ENCODE measurements at places on chromosomes 12 and 14.
A peak's percentile ranks its signal among the peaks of the same experiment; 100 is the strongest.

- DNase-seq = no peak
Measured at GRCh38 chr12:3081886-3082285, 4.7 kb downstream of the TSPAN9 start.

GRCh38 chr12:128817111-128818015 lies 6.4 kb downstream of the SLC15A4 start:
- no peak for DNase-seq

GRCh38 chr14:104573930-104574329 lies 5.6 kb upstream of the C14orf180 start:
- DNase-seq = no peak

- DNase-seq = no peak
Measured at GRCh38 chr12:81339071-81339470, 261.2 kb downstream of the ACSS3 start.

GRCh38 chr14:50656776-50657175 lies 11.3 kb downstream of the SAV1 start:
- no peak for DNase-seq

DNA sequence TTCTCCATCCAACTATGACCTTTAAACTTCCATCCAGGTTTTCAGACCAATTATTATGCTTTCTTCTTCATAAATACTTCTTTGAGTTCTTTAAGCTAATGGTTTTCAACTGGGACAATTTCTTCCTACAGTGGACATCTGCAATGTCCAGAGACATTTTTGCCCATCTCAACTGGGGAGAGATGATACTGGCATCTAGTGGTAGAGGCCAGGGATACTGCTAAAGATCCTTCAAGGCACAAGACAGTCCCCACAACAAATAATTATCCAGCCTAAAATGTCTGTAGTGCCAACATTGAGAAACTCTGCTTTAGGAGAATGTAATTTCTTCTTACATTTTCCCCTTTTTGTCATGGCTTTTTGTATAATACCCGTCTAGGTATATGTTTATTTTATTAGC lies 10.6 kb downstream of the TRHDE start:
- DNase-seq = no peak

GRCh38 chr12:53233671-53234121 lies 1.7 kb upstream of the RARG start:
- DNase-seq = no peak

GRCh38 chr12:80867941-80868340 lies 69.8 kb downstream of the LIN7A start:
- DNase-seq = no peak

DNA sequence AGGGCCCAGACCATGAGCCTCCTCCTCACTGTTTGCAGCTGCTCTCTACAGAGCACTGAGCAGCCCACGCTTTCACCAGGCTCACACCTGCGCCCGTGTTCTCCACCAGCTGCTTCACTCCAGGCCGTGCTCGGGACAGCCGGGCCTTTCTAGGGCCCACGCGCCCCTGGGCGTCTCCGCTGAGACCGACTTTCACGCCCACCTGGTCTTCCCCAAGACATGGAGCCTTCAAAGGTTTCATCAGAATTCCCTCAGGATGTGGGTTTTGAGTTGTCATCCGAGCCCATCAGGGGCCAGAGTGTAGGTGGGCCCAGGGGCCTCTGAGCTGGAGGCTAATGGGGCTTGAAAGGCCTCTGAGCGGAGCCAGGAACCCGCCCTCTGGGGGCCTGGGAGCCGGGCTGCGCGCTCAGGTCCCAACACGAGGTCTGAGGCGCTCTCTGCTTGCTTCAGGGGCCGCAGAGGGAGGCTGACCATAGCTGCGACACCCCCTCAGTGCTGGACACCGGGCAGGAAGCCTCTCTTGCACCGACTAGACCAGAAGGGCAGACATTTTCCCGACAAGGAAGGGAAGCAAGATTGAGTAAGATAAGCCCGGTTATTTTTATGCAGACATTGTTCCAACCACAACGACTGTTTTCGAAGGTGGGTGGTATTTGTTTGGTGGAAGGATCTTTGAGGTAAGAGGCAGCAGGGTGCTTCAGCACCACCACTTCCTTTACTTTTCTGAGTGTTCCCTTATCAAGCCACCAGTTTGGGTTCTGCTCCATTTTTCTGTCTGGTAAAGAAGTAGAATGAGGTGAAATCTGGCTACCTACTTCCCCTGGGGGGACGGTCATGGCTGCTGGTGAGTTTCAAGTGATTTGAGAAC lies 125.0 kb upstream of the FUT8 start:
- DNase-seq = peak; percentile 58

DNA sequence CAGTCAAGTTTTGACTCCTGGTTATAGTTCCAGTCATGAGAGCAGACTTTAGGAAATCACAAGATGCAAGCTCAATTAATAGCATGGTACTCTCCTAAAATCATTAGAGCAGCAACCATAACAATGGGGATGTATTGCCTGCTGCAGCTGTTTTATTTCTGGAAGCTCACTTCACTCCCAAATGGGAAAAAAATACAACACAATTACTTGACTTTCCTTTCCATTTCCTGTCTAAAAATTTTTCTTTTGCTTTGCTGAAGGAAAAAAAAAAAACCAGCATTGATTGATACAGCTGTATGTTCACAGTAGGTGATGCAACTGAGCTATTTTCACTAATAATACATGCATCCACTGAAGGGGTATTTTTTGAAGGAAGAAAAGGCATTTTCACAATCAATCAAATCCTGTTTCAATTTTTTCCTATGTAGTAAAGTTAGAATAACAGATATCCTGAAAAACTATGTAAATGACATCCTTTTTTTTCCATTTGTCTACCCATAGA lies 143.9 kb upstream of the NOVA1 start:
- DNase-seq = no peak

DNA sequence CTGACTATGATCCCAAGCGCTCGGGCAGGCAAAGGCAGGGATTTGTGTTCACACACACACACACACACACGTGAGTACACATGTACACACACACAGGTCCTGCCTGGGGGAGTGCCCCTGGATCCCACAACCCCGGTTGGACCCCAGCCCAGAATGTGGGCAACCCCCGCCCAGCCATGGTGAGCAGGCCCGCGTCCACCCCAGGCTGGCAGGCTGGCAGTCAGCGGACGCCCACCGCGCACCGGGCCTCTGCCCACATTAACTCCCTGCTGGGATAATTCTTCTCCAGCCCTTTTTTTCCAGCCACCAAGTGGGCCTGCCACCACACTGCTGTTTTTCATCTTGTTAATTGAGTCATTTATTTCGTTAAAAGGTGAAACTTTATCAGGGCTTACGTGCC lies 256.2 kb downstream of the BCL11B start:
- DNase-seq = no peak

All from stimulated activated CD4-positive, alpha-beta T cell treated with anti-CD3 and anti-CD28 coated beads, Interleukin-2, amount 100 ng/mL, for 24 hours (primary cell).